Body of pancreas (tissue), 4 donors: ENCODE measurements at places on chromosomes 4 and X. TPM values are rescaled to one million over a fixed set of nuclear protein-coding genes. Genes with fewer than 3 reads are reported as not detected.

TRAM1L1 gene
- 4.9 TPM for total RNA-seq

RRH gene
- not detected for total RNA-seq

MAGEA2B gene
- not detected for total RNA-seq

STBD1 gene
- 6.2 TPM for total RNA-seq

ASB11 gene
- not detected for total RNA-seq

ZC4H2 gene
- total RNA-seq: 4.6 TPM

ARHGAP6 gene
- total RNA-seq: 10.9 TPM

CLNK gene
- total RNA-seq: 1.0 TPM

VSIG4 gene
- total RNA-seq: 14.8 TPM

ETDB gene
- not detected for total RNA-seq

IL3RA gene
- 0.78 TPM for total RNA-seq

SPP1 gene
- 62.8 TPM for total RNA-seq

LRIT3 gene
- not detected for total RNA-seq

PNMA3 gene
- 0.26 TPM for total RNA-seq

LRAT gene
- 0.78 TPM for total RNA-seq

PDZD4 gene
- 1.6 TPM for total RNA-seq

ERCC6L gene
- total RNA-seq: not detected

MAMLD1 gene
- 3.4 TPM for total RNA-seq

KLHL4 gene
- 0.78 TPM for total RNA-seq

AFF2 gene
- total RNA-seq: 2.1 TPM

CPLX1 gene
- 0.52 TPM for total RNA-seq
